Umbilical cord (tissue), 2 donors: ENCODE measurements at places on chromosomes 3 and 15. TPM values are rescaled to one million over a fixed set of nuclear protein-coding genes. Genes with fewer than 3 reads are reported as not detected.

GRCh38 chr3:72347819-72348319, 500.4 kb downstream of the SHQ1 start:
- peak; percentile 71 for DNase-seq

DNA sequence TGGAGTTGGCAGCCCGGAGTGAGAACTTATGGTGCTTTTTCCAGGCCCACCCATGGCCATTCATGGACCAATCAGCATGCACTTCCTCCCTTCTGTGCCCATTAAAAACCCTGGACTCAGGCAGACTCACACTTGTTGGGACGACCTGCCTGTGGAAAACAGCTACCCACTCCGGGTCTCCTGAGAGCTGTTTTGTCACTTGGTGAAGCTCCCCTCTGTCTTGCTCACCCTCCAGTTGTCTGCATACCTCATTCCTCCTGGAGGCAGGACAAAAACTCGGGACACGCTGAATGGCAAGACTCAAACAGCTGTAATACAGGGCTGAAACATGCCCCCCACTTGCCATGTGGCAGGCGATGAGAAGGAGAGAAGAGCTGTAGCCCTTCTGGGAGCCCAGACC, 35.2 kb downstream of the ROPN1B start:
- no peak for DNase-seq

The SV2B gene
- 2.6 TPM for total RNA-seq

The IL17RB gene
- 2.9 TPM for total RNA-seq

- peak; percentile 57 for DNase-seq
Observed at GRCh38 chr3:23837286-23837685, 31.5 kb downstream of the UBE2E1 start.

GRCh38 chr3:37071921-37072320, 78.6 kb downstream of the MLH1 start:
- no peak for DNase-seq
